ENCODE measurements at places on chromosomes 3 and 15.

- no peak for DNase-seq
These were observed 65.3 kb downstream of the CHAC1 start for GRCh38 chr15:41018534-41018933.

DNA sequence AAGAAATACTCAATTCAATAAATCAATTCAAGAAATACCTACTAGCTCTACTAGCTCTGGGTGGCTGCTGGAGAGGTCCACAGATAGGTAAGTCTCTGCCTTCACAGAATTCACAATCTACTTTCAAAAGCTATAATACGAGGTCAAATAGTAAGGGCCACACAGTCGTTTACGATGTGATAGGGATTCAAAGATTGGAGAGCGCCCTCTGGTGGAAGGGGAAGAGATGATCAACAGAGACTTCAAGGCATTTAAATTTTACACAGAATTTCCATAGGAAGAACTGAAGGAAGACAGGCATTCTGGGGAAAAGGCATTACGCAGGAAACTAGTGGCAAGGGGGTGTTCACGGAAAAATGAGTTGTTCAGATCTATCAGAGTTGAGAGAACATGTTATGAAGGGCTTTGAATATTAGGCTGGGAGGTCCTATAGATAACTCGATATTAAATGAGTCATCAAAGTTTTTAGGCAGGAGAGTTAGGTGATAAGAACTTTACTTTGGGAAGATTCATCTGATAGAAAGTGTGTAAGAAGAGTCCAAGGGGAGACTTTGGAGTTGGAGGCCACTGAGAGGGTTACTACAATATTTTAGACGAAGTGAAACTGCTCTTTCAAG, 128.8 kb downstream of the FRMD5 start:
- DNase-seq = peak; percentile 70

GRCh38 chr3:169665264-169666075, 2.0 kb upstream of the MECOM start:
- no peak for DNase-seq

- peak; percentile 9 for DNase-seq
These were observed 227.7 kb downstream of the FOXP1 start for GRCh38 chr3:71355862-71356261.

GRCh38 chr3:98331329-98331728, 22.3 kb upstream of the OR5K4 start:
- DNase-seq = no peak

- no peak for DNase-seq
These were observed 77.0 kb downstream of the TRANK1 start for GRCh38 chr3:36867810-36868209.

DNA sequence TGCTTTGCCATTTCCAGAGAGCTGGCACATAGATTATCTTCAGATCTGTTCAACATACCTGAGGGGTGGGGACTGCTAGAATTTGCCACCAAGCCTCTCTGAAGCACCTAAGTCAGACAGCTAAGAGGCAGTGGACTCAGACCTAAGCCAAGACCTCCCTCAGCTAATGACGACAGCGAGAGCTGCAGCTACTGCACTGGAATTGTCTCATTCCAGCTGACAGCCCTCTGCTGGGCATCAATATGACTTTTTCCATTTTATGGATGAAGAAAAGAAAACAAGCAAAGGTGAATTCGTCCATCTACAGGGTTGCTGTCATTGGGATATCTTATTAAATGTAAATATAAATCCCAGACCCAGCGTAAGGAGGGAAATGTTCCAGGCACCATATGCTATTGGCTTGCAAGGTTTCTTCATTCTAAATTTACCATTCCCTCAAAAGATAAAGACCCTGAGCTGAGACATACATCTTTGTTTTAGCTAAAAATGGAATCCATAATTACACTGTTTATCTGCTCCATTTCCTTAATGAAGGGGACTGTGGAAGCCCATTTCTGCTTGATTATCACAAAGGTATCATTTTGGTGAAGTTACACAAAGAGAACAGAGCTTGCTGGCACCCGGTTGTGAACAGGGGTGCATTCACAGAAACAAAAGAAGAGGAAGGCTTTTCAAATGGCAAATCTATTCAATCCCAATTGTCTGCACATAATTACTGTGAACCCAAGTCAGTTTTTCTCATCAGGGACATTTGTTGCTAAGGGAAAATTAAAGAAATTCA, 85.5 kb upstream of the LRTM1 start:
- DNase-seq = peak; percentile 44

- DNase-seq = no peak
These were observed 1181.9 kb downstream of the ROBO2 start for GRCh38 chr3:78221796-78222195.

DNA sequence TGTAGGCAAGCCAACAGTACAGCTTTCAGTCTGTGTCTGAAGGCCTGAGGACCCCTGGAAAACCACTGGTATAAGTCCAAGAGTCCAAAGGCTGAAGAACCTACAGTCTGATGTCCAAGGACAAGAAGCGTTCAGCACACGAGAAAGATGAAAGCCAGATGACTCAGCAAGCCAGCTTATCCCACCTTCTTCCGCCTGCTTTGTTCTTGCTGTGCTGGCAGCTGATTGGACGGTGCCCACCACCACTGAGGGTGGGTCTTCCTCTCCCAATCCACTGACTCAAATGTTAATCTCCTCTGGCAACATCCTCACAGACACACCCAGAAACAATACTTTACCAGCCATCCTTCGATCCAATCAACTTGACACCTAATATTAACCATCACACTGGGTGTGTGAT, 59.0 kb upstream of the PDZRN3 start:
- no peak for DNase-seq

DNA sequence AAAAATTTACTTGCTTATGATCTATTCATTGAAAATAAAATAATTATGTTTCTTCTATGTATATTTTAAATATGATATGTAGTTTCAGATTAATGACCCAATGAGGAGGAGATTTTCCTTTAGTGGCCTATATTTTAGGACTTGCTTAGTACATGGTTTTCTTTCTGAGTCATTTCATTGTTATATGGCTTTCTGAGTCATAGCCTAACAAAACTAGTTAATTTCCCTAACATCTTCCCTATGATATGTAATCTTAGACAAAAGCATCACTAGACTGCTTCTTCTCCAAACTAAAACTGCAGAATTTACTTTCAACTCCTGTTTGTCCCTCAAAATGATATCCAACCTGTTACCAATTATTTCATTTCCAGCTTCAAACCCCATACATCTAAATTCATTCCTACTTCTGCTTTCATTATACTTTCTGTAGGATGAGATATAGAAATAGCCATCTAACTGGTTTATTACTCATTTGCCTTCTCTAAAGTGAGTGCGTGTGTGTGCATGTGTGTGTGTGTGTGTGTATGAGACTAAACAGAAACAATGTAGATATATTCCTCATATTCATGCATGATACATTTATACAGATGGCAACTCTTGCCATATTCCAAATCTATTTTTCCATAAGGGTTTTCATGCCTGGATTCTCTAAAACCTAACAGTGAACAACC, 915.0 kb upstream of the GBE1 start:
- DNase-seq = peak; percentile 16

GRCh38 chr3:29436612-29437323, 155.9 kb downstream of the RBMS3 start:
- no peak for DNase-seq

DNA sequence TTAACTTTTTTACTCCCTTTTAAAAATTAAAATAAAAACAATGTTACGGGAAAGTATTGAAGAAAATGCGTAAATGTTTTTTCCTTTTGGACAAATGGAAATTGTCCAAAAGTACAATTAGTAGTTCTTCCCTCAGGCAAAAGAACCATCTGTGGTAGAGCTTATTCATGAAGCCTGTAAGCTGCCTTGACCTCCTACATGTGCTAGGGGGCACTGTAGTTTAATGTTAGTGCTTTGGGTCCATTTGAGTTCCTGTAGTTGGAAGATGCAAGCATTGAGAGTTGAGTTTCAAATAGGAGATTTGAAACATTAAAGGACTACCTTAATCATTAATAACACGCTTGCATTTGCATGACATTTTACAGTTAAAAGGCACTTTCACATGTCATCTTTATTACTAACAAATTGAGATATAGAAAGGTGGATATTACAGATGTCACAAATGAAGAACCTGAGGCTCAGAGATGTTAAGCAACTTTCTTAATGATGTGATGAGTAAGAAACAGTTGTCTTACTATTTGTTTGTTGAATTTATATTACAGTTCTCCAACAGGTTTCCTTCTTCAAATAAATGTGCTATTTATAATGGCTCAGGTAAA, 1.8 kb upstream of the ZNF385D start:
- DNase-seq = peak; percentile 56

- peak; percentile 2 for DNase-seq
These were observed 46.6 kb downstream of the HHLA2 start for GRCh38 chr3:108342837-108343486.

GRCh38 chr3:172561897-172562640, 38.8 kb upstream of the TNFSF10 start:
- DNase-seq = no peak

- no peak for DNase-seq
These were observed 156.8 kb upstream of the PDZRN3 start for GRCh38 chr3:73781541-73781940.

- DNase-seq = no peak
These were observed 69.3 kb downstream of the PIK3R4 start for GRCh38 chr3:130677343-130677742.

DNA sequence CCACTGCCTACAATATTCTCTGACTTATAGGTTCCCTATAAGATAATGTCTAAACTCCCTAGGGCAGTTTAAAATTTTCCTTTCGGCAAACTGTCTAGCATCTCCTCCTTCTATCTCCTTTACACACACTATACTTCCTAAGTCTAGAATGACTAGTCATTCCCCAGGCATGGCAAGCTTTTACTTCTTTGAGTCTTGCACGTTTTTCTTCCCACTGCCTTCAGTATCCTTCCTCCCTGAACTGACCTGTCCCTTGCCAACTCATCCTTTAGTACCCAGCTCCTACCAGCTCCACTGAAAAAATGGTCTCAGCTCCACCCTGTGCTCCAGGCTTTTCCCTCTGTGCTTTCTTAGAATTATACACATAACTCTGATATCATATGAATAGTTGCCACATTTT, 93.8 kb upstream of the KBTBD8 start:
- DNase-seq = peak; percentile 2

- DNase-seq = peak; percentile 12
These were observed 40.2 kb upstream of the ADAMTSL3 start for GRCh38 chr15:83613714-83614113.

DNA sequence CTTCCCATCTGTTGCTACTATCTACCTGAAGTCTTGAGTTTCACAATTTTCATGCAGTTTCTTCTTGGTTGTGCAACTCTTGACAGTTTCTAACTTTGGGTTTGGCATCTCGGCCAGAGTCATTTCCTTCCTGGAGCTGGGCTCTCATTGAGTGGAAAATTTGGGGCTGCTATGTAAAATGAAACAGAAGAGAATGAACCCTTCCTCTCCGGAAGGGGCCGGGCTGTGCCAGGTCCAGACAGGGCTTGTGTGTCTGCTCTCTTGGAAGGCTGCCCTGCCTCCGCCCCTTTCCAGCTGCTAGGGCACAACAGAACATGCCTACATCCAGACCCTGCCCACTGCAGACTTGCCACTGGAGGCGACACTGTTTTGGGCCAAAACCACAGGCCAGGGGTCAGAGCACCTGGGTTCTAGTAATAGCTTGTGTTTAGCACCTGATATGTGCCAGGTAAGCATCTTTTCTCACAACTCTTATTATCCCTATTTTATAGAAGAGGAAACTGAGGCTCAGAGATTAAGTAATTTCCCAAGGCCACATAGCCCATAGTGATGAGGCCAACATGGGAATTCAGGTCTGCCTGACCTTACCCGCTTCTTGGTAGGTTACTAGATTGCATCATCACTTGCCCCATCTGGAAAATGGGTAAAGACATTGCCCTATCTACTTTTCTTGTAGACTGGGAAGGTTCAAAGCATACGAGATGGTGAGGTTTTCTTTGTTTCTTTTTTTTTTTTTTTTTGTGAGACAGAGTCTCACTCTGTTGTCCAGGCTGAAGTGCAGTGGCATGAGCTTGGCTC, 25.0 kb downstream of the IRAK2 start:
- DNase-seq = no peak

DNA sequence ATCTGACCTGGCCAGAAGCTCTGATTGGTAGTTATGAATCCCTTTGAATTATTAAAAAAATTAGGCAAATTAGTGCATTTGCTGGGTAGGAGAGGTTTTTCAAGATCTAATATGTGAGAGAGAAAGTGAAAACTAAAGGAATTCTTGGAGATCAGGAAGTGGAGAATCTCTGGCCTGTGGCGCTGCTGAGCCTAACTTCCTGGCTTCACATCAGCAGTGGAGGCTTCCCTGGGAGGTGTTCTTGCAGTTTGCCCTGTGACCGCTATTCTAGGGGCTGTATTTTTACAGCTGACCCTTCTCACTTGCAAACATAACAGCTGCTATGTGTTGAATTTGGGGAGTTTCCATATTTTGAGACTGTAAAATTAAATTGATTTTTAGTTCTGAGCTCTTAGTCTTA, 166.4 kb downstream of the ATG7 start:
- no peak for DNase-seq

GRCh38 chr15:25775317-25775912, 87.7 kb downstream of the ATP10A start:
- peak; percentile 98 for DNase-seq

- DNase-seq = peak; percentile 81
These were observed 19.2 kb downstream of the P3H2 start for GRCh38 chr3:190101320-190102011.

DNA sequence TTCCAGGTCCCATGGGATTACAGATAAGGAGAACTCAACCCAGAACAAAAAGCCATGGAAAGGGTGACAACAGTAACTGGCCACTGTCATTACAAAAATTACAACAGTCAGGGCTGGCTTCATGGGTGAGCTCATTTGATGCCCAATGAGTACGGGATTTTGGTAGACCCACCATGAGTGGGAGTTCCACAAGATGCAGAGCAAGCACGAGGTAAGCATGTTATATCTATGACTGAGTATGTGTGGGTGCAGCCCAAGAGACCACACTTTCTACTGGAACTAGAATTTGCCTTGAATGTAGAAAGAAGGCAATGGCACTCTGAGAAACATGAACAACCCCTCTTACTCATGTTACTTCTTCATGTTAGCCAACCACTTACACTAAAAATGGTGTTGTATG, 83.3 kb downstream of the IGF2BP2 start:
- DNase-seq = no peak

DNA sequence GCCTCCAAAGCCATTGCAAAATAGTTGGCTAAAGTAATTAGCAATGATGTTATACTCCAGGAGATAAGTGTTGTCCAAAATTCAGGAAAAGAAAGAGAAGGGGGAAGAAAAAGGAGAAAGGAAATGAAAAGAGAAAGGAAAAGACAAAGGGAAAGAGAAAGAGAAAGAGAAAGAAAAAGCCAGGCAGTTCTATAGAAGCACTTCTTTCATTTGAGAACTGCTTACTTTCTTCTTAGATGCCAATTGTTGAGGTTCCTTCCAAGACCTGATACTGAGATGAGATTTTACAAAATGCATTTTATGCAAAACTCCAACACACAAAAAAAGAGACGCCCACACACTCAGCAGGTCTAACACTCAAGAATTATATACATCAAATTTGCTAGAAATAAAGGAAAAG, 298.4 kb downstream of the KCNH8 start:
- DNase-seq = no peak

GRCh38 chr3:194045289-194045688, 90.7 kb upstream of the HES1 start:
- DNase-seq = no peak
